Activated naive CD4-positive, alpha-beta T cell treated with anti-CD3 and anti-CD28 coated beads, Interleukin-2, amount 10 ng/mL, durations not matched to agents 7 days and 5 days (primary cell): ENCODE measurements at places on chromosomes 5 and 9.

- H3K27ac ChIP-seq, result no peak overlapping the region
- H3K4me3 ChIP-seq, result no peak overlapping the region
- peaks cover 62% of the 10 kb centered on the region for H3K36me3 ChIP-seq
- no peak for DNase-seq
- H3K27me3 ChIP-seq, result no peaks in the 10 kb centered on the region
These were observed 34.0 kb downstream of the SCGB3A1 start for GRCh38 chr5:180557217-180557809.

DNA sequence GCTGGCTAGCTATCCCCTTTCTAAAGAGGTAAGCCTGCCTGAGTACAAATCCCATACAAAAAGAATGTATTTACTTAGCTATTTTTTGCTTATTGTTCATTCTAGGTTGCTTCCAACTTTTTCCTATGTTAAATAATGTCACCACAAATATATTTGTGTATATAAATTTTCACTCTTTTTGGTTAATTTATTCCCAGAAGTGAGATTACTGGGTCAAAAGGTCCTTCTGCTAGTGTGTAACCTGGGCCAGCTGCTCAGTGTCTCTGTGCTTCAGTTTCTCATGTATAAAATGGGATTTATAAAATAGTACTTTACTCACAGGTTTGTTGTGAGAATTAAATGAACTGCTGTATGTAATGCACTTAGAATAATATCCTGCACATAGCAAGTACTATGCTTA is 23.9 kb upstream of the DMRT2 start:
- no peak overlapping the region for H3K4me3 ChIP-seq
- H3K36me3 ChIP-seq, result no peaks in the 10 kb centered on the region
- no peak overlapping the region for H3K27ac ChIP-seq
- H3K4me1 ChIP-seq, result no peaks in the 10 kb centered on the region

DNA sequence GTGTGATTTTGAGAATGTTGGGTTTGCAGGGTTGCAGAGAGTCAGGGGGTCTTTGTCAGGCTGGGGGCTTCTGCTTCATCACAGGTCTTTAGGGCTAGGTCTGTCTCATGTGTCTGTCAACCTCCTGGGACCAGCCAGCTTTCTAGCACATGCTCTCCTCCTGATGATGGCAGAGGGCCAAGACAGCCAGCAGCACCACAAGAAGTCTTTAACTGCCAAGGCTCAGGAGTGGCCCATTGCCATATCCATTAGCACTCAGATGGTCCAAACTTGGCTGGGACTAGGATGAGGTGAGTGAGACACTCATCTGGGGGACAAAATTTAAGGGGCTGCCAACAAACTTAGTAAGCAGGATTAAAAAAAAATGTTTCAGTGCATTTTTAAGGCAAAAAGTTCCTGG is 384.2 kb upstream of the CDH10 start:
- H3K4me1 ChIP-seq, result no peaks in the 10 kb centered on the region
- H3K27me3 ChIP-seq, result no peaks in the 10 kb centered on the region
- DNase-seq, result no peak
- no peak overlapping the region for H3K4me3 ChIP-seq

DNA sequence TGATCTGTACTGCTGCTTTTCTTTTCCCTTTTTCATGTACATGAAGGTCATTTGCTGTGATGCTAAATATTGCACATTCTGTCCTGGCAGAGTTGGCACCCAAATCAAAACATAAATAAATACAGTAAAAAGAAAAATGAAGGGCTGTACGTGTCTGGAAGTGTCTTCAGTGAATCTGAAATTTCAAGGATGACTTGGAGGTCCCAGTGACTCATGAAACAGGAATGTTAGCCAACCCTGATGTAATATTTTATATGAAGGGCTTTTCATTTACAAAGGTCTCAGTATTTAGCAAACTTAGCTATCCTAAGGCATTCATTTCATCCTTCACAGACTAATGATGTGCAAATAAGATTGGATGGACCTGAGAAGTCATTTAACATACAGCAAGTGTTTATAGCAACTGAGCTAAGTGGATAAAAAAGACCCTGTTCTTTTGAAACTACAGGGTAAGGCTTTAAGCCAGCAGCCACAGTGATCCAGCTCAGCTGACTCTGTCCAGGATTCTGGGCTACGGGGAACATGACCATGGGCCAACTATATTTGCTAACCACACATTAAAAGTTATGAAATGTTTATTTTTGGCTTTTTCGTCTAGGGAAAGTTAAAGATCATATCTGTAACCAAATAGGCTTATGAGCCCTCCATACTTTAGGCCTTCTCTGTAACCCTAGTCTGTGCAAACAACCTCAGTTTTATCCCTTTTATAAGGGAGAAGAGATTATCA is 104.0 kb upstream of the DMRTA1 start:
- no peaks in the 10 kb centered on the region for H3K27me3 ChIP-seq
- no peaks in the 10 kb centered on the region for H3K36me3 ChIP-seq
- no peak overlapping the region for H3K4me3 ChIP-seq
- DNase-seq, result no peak
- H3K27ac ChIP-seq, result no peak overlapping the region
- no peaks in the 10 kb centered on the region for H3K4me1 ChIP-seq

- H3K27ac ChIP-seq, result no peak overlapping the region
- H3K4me1 ChIP-seq, result no peaks in the 10 kb centered on the region
- no peaks in the 10 kb centered on the region for H3K27me3 ChIP-seq
- H3K36me3 ChIP-seq, result no peaks in the 10 kb centered on the region
These were observed 956.3 kb upstream of the CDH6 start for GRCh38 chr5:30237189-30237588.

- no peaks in the 10 kb centered on the region for H3K4me1 ChIP-seq
- H3K27me3 ChIP-seq, result peaks cover 3% of the 10 kb centered on the region
- DNase-seq, result no peak
These were observed 27.8 kb upstream of the LAMC3 start for GRCh38 chr9:130981002-130981755.

DNA sequence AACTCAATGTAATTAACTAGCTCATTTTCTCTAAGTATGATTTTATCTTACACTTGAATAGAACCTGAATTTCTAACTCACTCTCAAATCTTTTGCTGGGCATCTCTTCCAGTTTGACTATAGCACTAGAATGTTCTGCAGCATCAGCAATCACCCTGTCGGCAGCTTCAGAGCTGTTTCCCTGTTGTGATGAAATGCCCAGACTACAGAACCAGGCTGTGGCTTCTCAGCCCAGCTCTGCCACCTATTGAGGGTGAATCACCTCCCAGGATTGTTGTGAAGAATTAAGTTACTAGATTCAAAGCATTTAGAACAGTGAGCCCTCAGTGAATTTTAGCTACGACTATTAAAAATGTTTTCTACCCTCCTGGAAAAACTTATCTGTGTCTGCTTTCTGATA is 90.4 kb upstream of the ANKRD55 start:
- H3K27ac ChIP-seq, result no peak overlapping the region
- H3K27me3 ChIP-seq, result peaks cover 5% of the 10 kb centered on the region
- peaks cover 3% of the 10 kb centered on the region for H3K36me3 ChIP-seq

- H3K4me1 ChIP-seq, result no peaks in the 10 kb centered on the region
- DNase-seq, result no peak
- H3K27me3 ChIP-seq, result peaks cover 44% of the 10 kb centered on the region
- H3K4me3 ChIP-seq, result no peak overlapping the region
These were observed 9.4 kb upstream of the ANGPTL2 start for GRCh38 chr9:127131871-127132270.

DNA sequence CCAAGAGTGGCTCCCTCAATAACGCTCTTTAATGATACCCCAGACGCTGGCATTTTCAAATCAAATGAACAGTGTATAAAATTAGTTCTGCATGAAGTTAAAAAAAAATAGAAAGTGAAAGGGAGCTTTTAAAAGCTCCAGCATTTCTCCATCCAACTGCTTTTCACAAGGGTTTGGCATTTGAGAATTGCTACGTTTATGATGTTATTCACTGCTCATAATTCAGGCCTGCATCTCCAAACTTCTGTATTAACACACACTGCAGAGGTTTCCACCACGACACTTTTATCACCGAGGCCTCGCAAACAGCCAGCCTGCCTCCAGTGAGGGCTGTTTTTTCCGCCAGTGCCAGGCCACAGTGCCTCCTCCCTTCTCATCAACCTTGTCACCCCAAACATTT is 205.5 kb upstream of the EFNA5 start:
- DNase-seq, result no peak
- H3K4me3 ChIP-seq, result no peak overlapping the region
- H3K27me3 ChIP-seq, result no peaks in the 10 kb centered on the region
- H3K36me3 ChIP-seq, result peaks cover 1% of the 10 kb centered on the region
- no peak overlapping the region for H3K27ac ChIP-seq

GRCh38 chr9:3447788-3448187 is 78.0 kb downstream of the RFX3 start:
- no peaks in the 10 kb centered on the region for H3K36me3 ChIP-seq
- DNase-seq, result no peak
- no peaks in the 10 kb centered on the region for H3K27me3 ChIP-seq
- no peak overlapping the region for H3K4me3 ChIP-seq

GRCh38 chr9:80144856-80145255 is 573.1 kb downstream of the TLE4 start:
- H3K4me3 ChIP-seq, result no peak overlapping the region
- no peak for DNase-seq
- no peak overlapping the region for H3K27ac ChIP-seq
- no peaks in the 10 kb centered on the region for H3K27me3 ChIP-seq

DNA sequence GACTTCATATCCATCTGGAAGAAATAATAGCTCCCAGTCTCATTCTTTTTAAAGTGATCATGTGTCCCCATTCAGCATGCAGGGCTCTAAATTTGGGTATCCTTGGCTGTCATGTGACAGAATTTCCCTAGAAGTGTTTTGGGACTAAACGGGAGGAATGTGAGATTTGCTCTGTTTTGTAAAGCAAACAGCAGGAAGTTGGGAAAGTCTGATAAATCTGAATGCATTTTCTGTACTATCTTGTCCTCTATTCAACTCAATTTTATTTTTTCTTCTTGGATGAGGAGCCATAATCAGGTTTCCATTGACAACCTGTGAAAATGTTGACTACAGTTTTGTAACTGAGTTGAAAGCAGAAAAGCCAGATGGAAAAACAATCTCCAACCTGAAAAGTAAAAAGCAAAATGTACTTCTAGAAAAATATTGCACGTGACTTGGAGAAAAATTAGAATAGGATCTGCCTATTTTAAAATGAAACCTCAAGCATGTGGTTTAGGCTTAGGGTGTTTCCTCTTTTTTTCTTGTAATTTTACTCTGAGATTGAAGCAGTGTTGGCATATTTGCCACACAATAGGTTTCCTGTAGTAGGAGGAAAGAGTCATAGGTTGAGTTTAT is 76.2 kb upstream of the IL6ST start:
- H3K27me3 ChIP-seq, result no peaks in the 10 kb centered on the region
- peaks cover 12% of the 10 kb centered on the region for H3K36me3 ChIP-seq
- peak overlapping the region; percentile 94 for H3K27ac ChIP-seq
- H3K4me3 ChIP-seq, result peak overlapping the region; percentile 59

GRCh38 chr9:98043915-98044314 is 12.6 kb upstream of the NANS start:
- H3K4me3 ChIP-seq, result no peak overlapping the region
- peaks cover 24% of the 10 kb centered on the region for H3K36me3 ChIP-seq
- no peak for DNase-seq
- H3K27ac ChIP-seq, result no peak overlapping the region
- H3K4me1 ChIP-seq, result peaks cover 44% of the 10 kb centered on the region
- H3K27me3 ChIP-seq, result peaks cover 21% of the 10 kb centered on the region

- H3K36me3 ChIP-seq, result no peaks in the 10 kb centered on the region
- DNase-seq, result no peak
- peaks cover 30% of the 10 kb centered on the region for H3K4me1 ChIP-seq
- H3K4me3 ChIP-seq, result peak overlapping the region; percentile 31
- H3K27ac ChIP-seq, result no peak overlapping the region
These were observed 1.9 kb downstream of the ISOC1 start for GRCh38 chr5:129096382-129096991.

GRCh38 chr5:5667136-5667554 is 244.7 kb downstream of the ICE1 start:
- H3K27ac ChIP-seq, result no peak overlapping the region
- DNase-seq, result no peak
- no peaks in the 10 kb centered on the region for H3K27me3 ChIP-seq
- H3K36me3 ChIP-seq, result no peaks in the 10 kb centered on the region

- no peak overlapping the region for H3K4me3 ChIP-seq
- no peaks in the 10 kb centered on the region for H3K27me3 ChIP-seq
- no peak for DNase-seq
- peaks cover 38% of the 10 kb centered on the region for H3K36me3 ChIP-seq
- no peak overlapping the region for H3K27ac ChIP-seq
These were observed 18.3 kb downstream of the NDUFS6 start for GRCh38 chr5:1819458-1819857.

GRCh38 chr9:107650321-107650720 is 160.8 kb upstream of the KLF4 start:
- H3K27ac ChIP-seq, result no peak overlapping the region
- no peaks in the 10 kb centered on the region for H3K27me3 ChIP-seq
- H3K4me1 ChIP-seq, result no peaks in the 10 kb centered on the region
- no peak overlapping the region for H3K4me3 ChIP-seq
- no peaks in the 10 kb centered on the region for H3K36me3 ChIP-seq
- DNase-seq, result no peak

DNA sequence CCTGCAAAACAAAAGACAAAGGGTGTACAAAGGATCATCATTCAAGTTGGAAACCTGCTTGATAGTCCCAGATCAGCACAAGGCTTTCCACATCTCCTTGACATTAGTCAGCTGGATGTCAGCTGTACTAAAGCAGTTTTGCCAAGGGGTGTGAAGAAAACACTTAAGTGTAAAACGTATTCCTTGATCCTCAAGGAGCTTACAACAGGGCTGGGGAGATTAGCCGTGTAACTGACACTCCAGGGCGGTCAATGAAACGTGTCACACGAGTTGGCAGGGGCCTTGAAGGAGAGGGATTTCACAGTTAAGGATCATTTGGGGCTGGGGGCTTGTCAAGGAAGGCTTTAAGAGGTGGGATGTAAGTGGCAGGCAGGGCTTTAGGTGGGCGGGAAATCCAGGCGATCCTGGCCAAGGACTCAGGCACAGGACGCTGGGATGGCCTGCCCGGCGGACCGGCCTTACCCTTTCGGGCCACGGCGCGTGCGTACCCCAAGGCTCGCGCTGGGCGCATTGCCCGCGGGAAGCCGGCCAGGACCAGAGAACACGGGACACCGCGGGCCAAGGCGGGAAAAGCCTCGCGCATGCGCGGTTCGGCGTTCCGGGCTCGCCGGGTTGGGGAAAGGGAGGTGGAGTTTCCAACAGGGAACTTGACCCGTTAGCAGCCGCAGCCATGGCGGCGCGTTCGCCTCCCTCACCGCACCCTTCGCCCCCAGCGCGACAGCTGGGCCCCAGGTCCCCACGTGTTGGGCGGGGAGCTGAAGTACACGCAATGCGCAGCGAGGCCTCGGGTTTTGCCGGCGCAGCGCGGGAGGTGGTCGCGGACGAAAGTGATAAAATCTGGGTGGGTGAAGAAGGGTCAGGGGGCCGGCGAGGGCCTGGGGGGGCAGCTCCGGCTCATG is at the start of gene CNTLN:
TSS of gene CNTLN (plus strand) at position 645 of the 899 bp plus-strand sequence. CDS start at position 671, 26 bp downstream.
- peak; percentile 43 for DNase-seq
- H3K27me3 ChIP-seq, result peaks cover 28% of the 10 kb centered on the region
- peak within 1 kb of the TSS; percentile 72 for H3K27ac ChIP-seq
- H3K4me3 ChIP-seq, result peak within 1 kb of the TSS; percentile 75
- peaks cover 2% of the 10 kb centered on the region for H3K36me3 ChIP-seq

- no peak for DNase-seq
- no peak overlapping the region for H3K27ac ChIP-seq
- H3K36me3 ChIP-seq, result peaks cover 2% of the 10 kb centered on the region
- peaks cover 43% of the 10 kb centered on the region for H3K4me1 ChIP-seq
- H3K4me3 ChIP-seq, result no peak overlapping the region
These were observed 81.7 kb downstream of the GNAQ start for GRCh38 chr9:77949751-77950436.

GRCh38 chr5:39843767-39844166 is 419.0 kb upstream of the DAB2 start:
- H3K27me3 ChIP-seq, result no peaks in the 10 kb centered on the region
- H3K4me1 ChIP-seq, result no peaks in the 10 kb centered on the region
- no peak overlapping the region for H3K4me3 ChIP-seq
